ENCODE measurements at places on chromosomes 4 and X.
A peak's percentile ranks its signal among the peaks of the same experiment; 100 is the strongest.

DNA sequence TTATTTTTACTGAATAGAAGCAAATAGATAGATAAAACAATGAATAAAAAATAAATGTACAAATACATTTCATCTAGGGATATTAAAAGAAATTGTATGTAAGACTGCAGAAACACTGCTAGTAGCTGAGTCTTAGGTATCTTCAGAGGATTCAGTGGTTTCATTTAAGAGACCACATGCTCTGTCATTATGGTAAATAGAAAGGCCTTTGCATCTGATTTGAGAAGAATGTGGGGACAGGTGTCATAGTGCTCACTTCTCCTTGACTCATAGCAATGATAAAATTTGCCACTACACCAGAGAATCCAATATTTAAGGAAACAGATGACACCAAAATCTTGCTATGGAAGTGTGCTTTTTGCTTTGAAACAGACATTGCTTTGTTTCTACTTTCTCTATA lies 59.8 kb upstream of the PPP1R2C start:
- no peak for DNase-seq

DNA sequence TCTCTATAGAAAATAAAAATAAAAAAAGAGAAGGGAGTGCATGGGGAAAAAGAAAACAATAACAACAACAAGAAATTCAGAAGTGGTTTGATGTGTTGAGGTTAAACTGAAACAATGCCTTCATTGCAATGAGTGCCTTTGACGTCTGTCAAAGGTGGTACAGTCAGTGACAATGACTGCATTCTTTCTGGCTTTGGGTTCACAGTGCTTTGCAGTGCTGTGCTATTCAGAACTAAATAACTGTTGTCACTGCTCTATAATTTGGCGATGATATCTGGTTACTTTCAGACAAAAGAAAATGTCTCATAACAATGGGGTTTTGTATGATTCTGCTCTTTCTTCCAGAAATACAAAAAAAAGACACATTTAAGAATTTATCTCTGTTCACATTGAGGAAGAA lies 488.6 kb upstream of the MAGEB2 start:
- no peak for DNase-seq

GRCh38 chr4:47972181-47972580 lies 44.3 kb downstream of the CNGA1 start:
- peak; percentile 84 for DNase-seq

GRCh38 chr4:39455486-39455885 lies 3.2 kb downstream of the RPL9 start:
- DNase-seq = no peak

DNA sequence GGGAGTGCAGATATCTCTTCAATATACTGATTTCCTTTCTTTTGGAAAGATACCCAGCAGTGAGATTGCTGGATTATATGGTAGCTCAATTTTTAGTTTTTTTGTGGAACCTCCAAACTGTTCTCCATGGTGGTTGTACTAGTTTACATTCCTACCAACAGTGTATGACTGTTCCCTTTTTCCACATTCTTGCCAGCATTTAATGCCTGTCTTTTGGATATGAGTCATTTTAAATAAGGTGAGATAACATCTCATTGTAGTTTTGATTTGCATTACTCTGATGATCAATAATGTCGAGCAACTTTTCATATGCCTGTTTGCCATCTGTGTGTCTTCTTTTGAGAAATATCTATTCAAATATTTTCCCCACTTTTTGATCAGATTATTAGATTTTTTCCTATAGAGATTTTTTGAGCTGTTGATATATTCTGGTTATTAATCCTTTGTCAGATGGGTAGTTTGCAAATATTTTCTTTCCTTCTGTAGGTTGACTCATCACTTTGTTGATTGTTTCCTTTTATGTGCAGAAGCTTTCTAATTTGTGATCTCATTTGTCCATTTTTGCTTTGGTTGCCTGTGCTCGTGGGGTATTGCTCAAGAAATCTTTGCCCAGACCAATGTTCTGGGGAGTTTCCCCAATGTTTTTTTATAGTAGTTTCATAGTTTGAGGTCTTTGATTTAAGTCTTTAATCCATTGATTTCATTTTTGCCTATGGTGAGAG lies 552.7 kb downstream of the ZNF674 start:
- DNase-seq = no peak

GRCh38 chr4:85107553-85107952 lies 141.1 kb upstream of the WDFY3 start:
- DNase-seq = no peak

- DNase-seq = no peak
Measured at GRCh38 chrX:35625714-35626113, 172.4 kb upstream of the MAGEB16 start.

- DNase-seq = no peak
Measured at GRCh38 chr4:137597752-137598430, 65.6 kb upstream of the PCDH18 start.

DNA sequence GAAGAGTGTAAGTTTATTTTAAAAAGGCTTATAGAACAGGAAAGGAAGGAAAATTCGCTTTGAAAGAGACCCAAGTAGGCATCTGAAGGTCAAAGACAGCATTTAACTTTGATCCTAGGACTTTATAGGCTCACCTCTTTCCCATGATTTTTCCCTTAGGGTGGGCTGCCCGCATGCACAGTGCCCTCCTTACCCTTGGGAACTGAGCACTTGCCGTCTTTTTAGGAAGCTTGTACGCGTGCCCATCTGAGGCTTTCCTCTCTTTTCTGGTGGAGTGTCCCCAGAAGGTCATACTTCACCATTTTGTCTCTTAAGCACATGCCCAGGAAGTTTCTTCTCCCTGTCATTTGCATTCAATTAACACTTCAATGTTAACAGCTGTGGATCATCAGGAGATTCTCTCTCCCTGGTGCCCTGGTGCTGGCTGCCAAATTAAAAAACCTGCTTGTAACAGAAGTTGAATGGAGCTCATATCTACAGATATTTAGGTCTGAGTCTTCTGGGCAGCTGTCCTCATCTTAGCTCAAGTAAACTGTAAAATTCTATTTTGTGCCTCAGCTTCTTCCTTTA lies 38.4 kb upstream of the IL9R start:
- no peak for DNase-seq

DNA sequence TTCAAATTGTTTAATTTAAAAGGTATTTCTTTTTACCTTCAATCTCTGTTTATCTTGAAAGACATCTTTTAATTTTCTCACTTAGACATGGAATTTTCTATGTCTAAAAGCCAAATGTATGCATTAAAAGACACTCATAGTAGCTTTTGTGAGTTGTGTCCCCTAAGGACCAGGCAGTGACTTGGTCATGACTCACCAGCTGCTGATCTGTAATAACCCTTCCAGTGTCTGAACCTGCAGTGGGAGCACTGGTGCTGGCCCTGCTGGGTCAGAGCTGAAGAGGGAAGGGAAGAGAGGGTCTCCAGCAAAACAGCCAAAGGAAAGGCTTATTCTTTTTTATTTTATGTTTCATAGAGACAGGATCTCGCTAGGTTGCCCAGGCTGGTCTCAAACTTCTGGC lies 31.1 kb upstream of the SH3D19 start:
- peak; percentile 3 for DNase-seq

- no peak for DNase-seq
Measured at GRCh38 chr4:23061431-23061830, 368.7 kb downstream of the GBA3 start.

DNA sequence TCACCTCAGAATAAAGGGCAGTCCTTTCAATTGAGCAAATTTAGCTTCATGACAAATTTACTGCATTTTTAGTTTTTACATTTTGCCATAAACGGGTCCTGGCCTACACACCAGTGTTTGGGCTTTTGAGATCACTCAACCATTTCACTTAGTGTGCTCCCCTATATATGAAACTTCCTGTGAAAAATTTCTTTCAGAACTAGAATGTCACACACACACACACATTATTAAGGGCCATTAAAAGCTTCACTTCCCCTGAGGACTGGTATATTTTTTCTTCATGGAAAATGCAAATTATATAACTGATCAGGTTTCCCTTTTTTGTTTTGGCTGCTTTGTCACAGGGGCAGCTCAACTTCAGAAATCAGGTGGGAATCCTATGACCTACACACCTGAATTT lies 206.5 kb downstream of the ENOX2 start:
- DNase-seq = no peak

- DNase-seq = no peak
Measured at GRCh38 chrX:22012931-22013330, 19.2 kb upstream of the PHEX start.

DNA sequence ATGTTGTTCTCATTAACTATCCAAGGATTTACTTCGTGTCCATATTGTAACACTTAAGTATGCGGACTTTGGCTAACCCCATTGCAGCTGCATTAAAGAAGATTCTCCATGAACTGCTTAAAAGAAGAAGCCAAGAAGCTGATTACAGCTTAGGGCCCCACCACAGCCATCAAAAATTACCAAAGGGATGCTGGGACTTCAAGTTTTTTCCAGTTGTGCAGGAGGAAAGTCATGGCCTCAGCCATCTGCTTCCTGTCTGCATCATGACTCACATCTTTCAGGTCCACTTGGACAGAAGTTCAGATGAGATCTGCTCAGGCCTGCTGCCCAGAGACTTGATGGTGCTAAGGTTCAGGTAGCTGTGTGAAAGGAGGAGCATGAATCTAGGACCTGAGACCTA lies 38.8 kb upstream of the CAPN6 start:
- DNase-seq = no peak

GRCh38 chr4:83189631-83190136 lies 75.2 kb upstream of the PLAC8 start:
- no peak for DNase-seq

GRCh38 chrX:16300831-16301230 lies 133.6 kb downstream of the MAGEB17 start:
- DNase-seq = no peak

All from suppressor macrophage (primary cell).